ENCODE measurements at places on chromosomes 5 and 9. TPM values are rescaled to one million over a fixed set of nuclear protein-coding genes. Genes with fewer than 3 reads are reported as not detected.

MYO10 gene
- 55.4 TPM for total RNA-seq

CYSRT1 gene
- 0.44 TPM for total RNA-seq

DNA sequence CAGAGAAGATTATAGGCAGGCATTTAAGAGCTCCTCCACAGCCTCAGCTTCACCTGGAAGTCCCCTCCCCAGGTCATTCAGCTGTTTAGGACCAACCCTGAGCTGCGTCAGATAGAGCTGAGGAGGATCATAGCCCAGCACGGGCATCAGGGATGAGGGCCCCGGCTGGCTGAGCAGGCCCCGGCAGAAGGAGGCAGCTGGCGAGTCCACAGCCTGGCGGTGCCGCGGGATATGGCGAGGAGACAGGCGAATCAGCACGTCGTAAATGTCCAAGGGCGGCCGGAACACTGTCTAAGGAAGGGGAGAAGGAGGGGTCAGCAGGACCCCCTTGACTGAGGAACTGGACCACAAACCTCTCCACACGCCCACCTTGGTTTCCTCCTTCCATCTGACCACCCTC lies 10.6 kb downstream of the NOL6 start:
- DNase-seq: no peak

DNA sequence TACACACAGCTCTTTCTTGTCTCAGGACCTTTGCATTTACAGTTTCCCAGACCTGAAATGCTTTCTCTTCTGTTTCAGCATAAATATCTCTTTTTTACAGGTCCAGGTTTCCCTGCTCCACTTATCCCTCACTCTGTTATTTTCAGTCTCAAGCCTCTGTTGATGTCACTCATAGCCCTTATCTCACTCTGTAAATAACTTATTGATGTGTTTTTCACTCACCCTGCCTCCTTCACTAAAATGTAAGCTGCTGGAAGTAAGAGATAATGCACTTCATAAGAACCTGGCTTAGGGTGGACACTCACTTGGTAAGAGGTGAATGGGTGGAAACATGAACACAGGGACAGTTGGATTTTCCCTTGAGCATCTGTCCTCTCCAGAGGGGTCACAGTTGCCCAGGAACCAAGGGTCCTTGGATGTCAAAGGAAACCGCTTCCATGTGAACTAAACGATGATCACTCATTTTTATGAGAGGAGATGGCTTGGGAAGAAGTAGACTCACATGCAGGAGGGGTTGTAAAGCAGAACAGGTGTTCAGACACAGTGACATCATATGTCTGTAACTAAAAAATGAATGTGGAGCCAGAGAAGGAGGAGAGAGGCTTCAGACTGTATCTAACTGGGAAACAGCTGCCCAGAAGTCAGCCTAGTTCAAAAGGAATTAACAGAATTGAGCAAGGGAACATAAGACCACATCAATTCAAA lies 5.5 kb upstream of the HTR4 start:
- DNase-seq: no peak

DNA sequence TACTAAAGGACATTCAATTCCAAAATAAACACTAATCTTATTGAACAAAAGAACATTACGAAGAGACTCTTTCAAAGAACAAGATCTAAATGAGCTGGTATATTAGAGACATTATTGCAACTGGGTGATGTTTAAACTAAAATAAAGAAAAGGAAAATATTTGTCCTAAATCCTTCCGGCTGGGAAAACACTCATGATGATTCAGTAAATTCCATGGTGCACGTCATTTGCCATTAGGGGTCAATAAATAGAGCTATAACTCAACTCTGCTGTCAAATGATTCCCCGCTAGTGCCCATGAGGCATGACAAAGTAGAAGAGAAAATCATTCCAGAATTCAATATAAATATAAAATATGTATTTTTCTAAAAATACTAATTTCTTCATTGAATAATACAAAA lies 565.5 kb upstream of the TUSC1 start:
- DNase-seq: no peak

DNA sequence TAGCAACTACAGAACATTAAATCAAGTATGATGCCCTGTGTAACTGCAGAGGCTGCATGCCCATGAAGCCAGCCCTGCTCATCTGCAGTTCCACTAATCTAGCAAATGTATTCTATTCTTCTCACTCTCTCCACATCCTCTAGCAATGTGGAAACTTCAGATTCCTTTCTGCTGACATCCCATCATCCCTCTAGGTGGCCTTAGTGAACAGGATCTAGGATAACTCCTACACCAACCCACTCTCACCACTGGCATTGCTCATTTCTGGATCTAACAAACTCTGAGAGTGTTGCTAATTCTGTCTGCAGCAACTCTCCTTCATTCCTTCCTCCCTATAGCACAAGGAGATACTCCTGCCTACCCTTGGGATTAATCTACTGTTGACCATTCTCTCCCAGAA lies 80.8 kb downstream of the FAM81B start:
- DNase-seq: no peak

CENPK gene
- total RNA-seq: 19.6 TPM
